BE2C (cell line): ENCODE measurements at places on chromosomes 11 and 22.

DNA sequence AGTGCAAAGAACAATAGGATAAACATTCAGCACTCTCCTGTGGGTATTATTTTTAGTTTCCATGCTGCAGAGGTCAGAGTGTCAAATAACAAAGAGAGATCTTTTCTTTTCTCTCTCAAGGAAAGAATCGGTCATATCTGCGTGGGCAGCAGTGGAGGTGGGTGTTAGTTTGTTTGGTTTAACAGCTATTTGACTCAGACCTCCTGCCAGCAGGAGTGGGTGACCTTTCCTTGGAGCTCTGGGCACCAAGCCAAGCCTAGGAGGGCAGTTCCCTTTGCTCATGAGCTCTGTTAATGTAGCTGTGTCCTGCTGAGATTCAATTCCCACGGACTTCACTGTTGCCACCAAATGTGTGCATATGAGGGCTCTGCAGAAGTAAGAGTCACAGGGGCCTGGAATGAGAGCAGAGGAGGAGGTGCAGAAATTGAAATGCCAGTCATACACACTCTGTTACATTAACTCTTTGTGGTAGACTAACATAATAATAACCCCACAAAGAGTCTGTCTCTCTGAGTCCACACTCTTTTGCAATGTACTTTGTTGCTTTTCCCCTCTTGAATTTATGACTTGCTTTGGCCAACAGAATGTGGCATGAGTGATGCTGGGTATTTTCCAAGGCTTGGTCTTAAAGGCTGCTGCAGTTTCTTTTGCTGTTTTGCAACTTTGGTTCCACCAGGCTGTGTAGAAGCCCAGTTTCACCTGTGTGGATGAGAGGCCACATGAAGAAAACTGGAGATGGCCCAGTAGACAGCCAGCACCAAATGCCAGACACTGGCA, 76.0 kb upstream of the GRK3 start:
- peak; percentile 78 for DNase-seq

- no peak for DNase-seq
Measured at GRCh38 chr22:36136475-36136874, 24.1 kb downstream of the APOL3 start.

DNA sequence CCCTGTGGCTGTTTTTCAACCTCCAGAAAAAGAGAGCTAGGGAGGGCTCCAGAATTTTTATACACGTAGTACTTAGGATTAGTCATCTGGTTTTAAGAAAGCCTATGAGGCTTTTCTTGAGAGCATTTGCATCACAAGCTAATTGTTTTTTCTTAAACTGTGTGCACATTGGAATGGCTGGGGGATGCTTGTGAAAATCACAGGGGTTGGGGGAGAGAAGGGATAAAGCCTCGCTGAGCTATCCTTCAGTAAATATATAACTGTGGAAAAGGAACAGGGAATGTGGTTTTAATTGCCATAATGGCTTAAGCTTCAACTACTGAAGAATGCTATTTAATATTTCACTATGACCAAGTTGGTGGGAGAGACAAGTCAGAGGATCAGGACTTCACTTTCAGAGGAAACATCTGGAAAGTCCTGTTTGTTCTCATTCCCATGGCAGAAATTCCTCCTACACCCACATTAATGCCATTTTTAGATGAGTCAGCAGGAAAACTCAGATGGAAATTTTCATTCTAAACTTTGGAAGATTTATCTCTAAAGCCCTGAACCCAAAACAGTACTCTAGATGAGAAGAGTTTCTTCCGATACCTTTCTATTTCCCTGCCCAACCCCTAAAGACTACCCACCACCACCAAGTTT, 591.3 kb downstream of the LRRC4C start:
- DNase-seq: no peak

- DNase-seq: no peak
Measured at GRCh38 chr11:71990701-71991100, 8.0 kb upstream of the IL18BP start.

- peak; percentile 49 for DNase-seq
Measured at GRCh38 chr11:123308077-123308476, 113.0 kb upstream of the CLMP start.

DNA sequence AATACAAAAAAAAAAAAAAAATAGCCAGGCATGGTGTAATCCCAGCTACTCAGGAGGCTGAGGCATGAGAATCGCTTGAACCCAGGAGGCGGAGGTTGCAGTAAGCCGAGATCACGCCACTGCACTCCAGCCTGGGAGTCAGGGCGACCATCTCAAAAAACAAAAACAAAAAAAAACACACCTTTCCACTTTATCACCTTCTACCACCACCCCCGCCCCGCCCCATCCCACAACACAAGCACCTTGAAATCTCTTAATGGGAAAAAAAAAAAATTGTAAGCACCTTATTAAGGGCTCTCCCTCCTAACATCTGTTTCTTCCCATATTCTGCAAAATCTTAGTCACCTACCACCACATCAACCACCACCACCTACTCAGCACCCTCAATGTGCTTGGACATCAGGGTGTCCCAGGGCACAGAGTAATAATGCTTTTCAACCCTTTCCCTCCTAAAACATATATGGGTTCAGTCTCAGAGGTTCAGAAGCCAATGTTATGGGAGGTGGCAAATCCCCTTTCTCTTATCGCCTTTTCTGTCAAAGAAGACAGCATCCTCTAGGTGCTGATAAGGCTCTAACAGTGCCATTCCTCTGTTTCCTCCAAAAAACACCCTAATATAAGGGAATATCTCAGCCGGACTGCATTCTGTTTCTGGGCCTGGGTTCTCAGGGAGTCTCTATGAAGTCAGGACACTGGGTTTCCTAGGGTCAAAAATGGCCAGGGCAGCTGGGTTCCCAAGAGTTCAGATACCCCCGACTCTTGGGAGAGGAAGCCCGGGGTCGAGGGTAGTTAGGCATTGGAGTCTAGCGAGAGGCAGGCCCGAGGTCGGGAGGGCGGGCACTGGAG, 718 bp downstream of the INTS5 start:
- DNase-seq: no peak

DNA sequence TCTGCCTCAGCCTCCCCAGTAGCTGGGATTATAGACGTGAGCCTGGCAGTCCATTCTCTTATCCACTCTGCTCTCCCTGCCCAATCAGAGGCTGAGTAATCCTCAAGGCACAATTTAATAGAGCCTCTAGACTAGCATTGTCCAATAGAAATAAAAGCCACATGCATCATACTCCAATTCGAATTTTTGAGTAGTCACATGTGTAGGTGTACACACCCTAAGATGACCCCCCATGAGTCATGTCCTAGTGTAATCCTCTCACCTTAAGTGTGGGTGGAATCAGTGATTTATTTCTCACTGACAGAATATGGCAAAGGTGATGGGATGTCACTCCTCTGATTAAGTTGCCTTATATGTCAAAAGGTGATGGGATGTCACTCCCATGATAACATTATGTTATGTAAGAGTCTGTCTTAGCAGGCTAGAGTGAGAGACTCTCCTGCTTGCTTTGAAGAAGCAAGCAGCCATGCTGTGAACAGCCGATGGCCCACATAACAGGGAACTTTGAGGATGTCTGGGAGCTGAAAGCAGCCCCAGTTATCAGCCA, 61.3 kb downstream of the MN1 start:
- no peak for DNase-seq

DNA sequence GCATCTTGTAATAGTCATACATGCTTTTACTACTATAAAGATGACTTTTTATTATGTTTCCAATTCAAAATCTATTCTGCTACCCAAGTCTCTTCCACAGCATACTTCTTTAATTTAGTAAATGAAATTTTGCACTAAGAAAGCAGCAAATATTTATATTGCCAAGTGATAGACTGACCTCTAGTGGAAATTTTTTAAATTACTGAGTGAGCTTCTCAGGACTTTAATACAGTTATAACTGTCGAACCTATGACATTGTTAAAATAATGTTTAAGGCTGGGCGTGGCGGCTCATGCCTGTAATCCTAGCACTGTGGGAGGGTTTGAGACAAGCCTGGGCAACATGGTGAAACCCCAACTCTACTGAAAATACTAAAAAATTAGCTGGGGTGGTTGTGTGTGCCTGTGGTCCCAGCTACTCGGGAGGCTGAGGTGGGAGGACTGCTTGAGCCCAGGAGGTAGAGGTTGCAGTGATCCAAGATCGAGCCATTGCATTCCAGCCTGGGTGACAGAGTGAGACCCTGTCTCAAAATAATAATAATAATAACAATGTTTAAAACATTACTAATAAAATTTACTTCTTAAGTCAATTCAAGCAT, 27.3 kb downstream of the STK33 start:
- DNase-seq: no peak

DNA sequence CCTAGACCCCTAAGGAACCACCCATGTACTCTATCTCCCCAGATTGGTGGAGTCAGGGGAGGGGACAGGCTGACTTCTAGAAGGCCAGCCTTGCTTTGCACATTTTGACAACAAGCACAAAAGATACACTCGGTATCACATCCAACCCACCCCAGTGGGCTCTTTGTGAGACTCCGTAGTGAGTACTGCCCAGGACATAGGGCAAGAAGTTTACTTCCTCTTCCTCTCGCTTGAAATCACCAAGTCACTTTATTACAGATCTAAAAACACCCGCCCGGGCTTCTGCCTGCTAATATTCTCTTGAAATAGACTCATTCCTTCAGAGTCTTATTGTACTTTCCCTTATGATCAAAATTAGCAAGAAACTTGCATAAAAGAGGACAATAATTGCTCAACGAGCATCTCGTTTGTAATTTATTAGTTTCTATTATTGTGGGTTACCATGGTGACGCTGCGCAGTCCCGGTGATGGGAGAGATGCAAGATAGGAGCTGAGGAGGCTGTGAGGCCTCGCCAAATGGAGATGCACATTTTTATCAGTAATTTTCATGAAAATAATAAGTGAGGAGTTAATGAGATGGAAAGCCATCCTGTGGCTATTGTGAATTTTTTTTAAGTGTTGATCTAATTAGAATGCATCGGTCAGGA, 96.9 kb downstream of the FEZ1 start:
- DNase-seq: no peak

- DNase-seq: no peak
Measured at GRCh38 chr11:9562716-9563115, 10.8 kb upstream of the WEE1 start.

DNA sequence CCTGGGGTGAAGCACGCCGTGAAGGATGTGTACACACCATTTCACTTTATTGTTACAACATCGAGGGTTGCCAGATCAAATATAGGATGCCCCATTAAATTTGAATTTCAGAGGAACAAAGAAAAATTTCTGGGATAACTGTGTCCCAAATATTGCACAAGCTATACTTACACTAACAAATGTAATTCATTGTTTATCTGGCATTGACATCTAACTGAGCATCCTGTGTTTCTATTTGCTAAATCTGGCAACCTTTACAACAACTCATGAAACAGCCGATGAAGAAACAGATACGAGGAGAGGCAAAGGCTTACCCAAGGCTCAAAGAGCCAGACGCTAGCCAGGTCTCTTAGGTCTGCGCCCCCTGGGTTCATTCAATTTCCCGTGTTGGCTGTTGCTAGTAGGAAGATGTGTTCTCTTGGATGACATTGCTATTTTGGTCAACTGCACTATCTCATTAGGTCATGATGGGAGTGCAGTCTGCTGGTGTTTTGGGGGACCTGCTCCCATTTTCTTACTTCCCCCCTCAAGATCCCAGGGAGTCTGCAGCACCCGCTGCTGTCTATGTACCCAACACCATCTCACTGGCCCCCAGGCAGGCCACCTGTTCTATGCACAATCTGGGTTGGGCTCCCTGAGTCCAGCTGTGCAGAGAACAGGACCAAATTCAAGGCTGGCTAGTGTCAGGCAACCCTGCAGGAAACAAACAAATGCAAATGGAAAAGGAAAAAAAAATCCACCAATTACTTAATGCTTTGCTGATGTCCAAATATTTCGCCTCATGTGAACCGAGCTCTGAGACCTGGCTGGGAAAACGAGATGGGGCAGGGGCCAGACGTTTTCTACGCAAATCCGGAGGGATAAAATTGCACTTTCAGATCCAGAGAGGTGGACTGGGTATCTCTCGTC, 560.9 kb downstream of the MIAT start:
- DNase-seq: peak; percentile 30

- no peak for DNase-seq
Measured at GRCh38 chr11:10600570-10601248, 32.2 kb upstream of the LYVE1 start.

- peak; percentile 51 for DNase-seq
Measured at GRCh38 chr22:44664149-44664548, 37.9 kb upstream of the PRR5 start.

- DNase-seq: peak; percentile 53
Measured at GRCh38 chr11:6438979-6439571, 1.7 kb downstream of the HPX start.

DNA sequence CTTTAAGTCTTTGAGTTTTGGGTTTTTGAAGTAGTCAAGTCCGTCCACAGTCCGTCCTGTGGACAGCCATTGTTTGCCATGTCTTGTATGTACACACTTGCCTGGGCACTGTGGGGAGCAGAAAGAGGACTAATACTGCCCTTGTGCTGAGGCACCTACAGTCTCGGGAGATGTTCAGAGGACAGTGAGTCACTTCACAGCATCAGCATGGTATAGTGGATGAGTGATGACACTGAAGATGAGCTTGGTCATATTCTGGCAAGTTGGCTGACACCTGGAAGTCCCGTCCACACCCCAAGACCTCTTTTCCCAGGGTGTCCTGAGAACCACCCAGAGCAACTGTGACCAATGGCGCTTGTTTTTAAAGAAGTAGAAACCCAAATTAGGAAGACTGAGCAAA, 29.2 kb downstream of the NF2 start:
- no peak for DNase-seq

DNA sequence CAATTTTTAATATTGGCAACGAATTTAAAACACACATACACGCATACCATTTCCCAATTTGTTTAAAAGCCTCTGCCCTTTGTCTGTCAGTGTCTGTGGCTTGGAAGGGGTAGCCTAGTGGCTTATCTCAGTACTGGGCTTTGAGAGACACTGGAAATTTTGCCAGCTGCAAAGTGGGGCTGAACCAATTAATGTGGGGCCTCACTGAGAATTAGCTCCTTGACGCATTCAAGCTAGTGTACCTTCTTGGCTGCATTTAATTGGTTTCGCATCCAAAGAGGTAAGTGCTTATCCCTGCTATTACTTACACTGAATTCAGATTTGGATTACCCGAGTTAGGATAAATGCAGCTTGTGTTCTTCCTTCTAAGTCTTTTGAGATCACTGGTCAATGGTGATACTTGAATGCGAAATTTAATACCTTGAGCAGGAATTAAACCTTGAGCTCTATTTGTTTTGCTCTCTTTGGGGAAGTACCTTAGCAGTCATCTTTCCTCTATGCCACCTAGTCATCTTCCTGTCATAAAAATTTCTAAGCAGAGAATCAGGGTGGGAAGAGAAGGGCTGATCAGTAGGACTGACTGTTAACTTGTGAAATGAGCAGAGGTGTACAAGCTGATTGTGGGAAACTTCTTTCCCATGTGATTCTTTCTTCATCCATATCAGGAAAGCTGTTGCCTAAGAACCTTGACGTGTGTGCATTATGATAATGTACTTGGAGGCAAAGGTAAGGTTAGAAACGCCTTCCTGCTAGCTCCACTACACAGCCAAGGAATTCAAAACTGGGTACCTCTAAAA, 187.7 kb upstream of the E2F8 start:
- DNase-seq: no peak
